GM04503 (cell line): ENCODE measurements at places on chromosomes 3 and 15.

DNA sequence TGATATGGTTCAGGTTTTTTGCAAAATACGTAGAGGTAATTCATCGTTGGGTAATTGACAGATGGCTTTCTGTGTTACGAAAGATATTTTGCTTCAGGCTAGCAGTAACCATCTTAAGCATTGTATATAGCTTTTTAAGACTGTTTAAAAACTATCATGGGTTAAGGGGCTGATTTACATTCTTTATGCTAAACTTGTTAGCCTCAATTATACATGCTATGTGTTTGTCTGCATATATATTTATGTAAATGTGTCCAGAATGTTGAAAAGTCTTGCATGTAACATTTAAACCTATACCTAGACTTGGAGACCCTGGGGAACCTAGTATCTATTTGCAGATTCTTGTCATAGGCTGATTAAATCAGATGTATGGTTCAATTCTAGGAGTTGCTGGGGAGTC lies 11.1 kb upstream of the P2RY14 start:
- DNase-seq = no peak

DNA sequence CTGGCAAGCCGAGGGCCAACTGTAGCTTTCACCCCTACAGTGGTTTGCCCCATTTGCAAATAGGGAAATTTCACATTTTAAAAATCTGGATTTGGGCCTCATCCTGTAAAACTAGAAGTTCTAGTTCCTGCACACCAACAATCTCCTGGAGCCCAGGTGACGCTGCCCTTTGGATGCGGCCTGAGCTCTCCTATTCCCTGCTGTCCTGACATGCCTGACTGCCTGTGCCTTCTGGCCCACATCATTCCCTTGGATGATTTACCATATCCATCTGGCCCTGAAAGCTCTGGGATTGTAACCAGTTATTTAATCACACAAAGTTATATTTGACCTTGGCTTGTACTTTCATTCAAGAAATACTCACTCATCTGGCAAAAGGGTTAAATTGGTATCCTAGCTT lies 272.3 kb downstream of the ARRDC4 start:
- no peak for DNase-seq

DNA sequence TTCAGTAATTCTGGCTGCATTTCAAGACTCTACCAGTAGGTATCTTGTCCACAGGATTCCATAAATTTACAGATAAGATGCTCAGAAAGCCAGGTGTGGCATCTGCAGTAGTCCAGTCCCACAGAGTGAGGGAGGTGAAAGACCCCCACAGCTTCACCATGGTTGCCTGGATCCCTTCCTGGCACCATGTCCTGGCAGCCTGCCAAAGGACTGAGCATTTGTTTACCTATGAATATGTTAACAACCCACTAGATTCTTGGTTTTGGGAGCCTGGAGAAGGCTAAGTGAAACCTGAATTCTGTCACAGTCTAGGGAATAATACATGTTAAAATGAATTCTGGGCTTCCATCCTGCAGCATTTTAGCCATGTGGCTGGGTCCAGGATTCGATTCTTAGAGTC lies 14.9 kb downstream of the CHST2 start:
- DNase-seq = no peak

- no peak for DNase-seq
These were observed 11.2 kb upstream of the HOMER2 start for GRCh38 chr15:82963471-82964341.

- DNase-seq = no peak
These were observed 429.2 kb downstream of the CADM2 start for GRCh38 chr3:85387913-85388505.

- no peak for DNase-seq
These were observed 520 bp downstream of the ZNF654 start for GRCh38 chr3:88059380-88060170.
